ENCODE measurements at places on chromosomes 3 and 15.
A peak's percentile ranks its signal among the peaks of the same experiment; 100 is the strongest.

DNA sequence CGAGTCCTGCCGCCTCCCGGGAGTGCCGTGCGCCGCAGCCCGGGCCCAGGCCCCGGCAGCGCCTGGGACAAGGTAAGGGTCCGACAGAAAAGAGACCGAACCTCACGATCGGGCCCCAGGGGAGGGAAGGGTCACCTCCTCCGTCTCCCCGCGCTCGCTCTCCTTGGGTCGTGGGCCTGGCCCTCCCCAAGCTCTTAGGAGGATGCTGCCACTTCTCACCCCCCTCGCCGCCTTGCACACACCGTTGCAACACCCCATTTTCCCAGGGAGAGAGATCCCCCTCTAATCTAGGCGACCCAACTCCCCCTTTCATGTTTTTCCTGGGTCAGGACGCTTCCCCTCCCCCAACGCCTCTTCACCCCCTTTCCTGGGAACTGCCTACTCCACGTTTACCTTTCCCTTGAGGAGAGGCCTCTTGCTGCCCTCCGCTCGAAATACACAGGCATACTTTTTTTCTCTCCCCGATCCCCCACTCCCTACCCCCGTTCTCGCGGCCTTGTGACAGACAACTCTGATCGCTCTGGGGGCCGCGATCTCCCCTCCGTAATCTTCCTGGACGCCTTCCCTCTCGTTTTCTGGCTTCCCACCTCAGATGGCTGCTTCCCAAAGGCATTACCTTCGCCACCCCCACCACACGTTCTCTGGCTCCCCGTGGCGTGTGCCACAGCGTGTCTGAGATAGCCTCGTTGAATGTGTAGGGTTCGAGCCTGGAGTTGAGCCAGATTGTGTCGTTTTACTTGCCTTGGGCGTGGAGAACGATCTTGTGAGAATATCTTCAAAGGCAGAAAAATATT, 688 bp downstream of the SETD5 start:
- no peak for DNase-seq

GRCh38 chr3:118505784-118506183, 528.9 kb downstream of the IGSF11 start:
- DNase-seq, result peak; percentile 8

- DNase-seq, result no peak
Observed at GRCh38 chr15:92889390-92890107, 10.6 kb upstream of the CHD2 start.

- DNase-seq, result peak; percentile 71
Observed at GRCh38 chr3:99929745-99930139, 112.1 kb downstream of the CMSS1 start.

DNA sequence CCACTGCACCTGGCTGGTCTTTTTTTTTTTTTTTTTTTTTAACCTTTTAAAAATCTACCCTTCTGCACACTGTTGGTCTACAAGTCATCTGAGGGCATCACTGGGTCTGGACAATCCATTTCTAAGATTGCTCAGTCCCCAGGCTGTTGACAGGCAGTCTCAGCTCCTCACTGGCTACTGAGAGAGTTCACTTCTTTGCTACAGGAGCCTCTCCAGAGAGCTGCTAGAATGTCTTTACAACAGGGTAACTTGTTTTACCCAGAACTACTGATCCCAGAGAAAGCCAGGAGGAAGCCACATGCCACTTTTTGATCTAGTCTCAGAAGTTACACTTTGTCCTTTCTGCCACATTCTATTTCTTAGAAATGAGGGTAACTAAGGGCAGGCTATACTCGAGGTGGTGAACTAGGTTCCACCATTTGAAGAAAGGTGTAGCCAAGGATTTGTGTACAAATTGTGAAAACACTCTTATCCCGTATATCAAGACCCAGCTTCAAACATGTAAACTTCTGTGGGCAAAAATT, 5.7 kb upstream of the CCNB2 start:
- no peak for DNase-seq

- DNase-seq, result no peak
Observed at GRCh38 chr15:57949374-57949943, 116.1 kb downstream of the ALDH1A2 start.

DNA sequence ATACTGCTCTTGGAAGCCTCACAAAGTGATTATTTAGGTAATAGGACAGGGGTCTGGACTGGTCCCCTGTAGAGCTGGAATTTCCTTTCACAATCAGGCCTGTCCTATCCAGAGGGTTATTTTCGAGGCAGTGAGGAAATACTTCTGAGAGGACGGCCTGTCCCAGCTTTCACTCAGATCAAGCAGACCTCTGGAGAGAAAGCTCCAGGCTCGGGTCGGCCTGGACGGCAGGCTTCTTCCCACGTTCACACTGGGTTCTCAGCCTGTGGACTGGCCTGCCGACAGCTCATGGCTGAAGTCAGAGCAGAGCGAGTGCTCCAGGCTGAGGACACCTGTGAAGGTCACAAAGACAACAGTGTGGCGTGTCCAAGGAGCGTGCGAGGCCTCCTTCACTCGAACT, 405.3 kb downstream of the VPS13C start:
- DNase-seq, result no peak

- peak; percentile 69 for DNase-seq
Observed at GRCh38 chr15:51621936-51622603, 501 bp downstream of the DMXL2 start.

GRCh38 chr3:192055946-192056345, 595.0 kb downstream of the PYDC2 start:
- DNase-seq, result no peak

GRCh38 chr15:51046016-51046415, 48.7 kb downstream of the TNFAIP8L3 start:
- DNase-seq, result no peak

DNA sequence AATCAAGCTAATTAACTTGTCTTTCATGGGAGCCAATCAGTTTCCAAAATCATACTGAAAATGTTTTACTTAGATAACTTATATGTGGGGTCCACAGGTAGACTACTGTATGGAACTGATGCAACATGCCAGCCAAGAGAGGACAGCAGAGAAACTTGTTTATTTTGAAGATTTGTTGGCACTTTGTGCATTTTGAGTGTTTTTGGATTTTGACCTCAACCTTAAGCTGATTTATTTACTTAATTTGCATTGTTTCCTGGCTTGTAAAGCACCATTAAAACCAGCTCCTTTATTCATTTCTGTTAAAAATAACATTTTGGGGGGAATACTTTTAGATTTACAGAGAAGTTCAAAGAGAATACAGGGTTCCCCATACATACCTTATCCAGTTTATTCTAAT, 166.6 kb downstream of the MCTP2 start:
- DNase-seq, result no peak

DNA sequence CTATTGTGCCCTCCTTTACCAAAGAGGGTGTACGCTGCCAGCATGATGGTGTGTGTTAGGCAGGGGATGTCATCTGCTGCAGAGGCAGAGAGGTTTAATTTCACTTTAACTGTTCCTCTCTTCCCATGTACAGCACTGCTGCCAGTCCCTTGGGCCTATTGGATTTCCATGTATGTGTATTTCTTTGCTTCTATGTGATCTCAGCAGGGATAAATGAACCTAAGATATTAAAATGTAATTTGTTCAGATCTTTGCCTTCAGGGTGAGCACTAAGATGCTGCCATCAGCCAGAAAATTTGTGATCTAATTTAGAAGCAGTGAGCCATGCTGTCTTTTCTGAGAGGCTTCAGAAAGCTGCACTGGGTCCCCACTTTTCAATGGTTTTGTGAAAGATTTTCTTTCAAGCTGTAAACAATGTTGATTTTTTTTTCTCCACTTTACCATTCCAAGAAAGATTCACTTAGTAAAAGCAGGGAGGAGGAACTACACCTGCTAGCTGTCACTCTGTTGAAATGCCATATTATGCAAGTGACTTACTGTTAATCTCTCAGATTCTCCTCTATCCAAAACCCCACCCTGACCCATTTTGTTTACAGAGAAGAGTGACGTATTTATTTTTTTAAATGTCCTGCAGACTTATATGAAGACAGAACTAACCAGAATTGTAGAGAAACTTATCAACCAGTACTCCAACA, 261.9 kb downstream of the TBL1XR1 start:
- no peak for DNase-seq

DNA sequence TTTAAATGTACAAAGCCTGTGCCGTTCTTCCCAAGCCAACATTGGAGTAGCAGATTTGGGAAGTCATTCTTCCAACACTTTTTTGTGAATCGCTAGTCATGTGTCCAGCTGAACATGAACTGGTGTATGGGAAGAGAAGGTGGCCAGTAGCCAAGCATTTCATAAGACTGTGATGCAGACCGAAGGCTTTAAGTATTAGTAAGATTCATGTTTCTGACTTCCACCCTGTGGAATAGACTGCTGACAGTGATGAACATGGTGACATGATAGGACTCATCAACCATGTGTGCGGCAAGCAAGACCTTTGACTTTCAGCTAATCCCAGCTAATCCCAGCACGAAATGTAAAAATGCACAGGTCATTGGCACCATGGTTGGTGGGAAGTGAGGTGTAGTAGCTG, 48.3 kb upstream of the THSD4 start:
- DNase-seq, result no peak

- DNase-seq, result no peak
Observed at GRCh38 chr15:47186075-47186474, 531.2 kb upstream of the SEMA6D start.

DNA sequence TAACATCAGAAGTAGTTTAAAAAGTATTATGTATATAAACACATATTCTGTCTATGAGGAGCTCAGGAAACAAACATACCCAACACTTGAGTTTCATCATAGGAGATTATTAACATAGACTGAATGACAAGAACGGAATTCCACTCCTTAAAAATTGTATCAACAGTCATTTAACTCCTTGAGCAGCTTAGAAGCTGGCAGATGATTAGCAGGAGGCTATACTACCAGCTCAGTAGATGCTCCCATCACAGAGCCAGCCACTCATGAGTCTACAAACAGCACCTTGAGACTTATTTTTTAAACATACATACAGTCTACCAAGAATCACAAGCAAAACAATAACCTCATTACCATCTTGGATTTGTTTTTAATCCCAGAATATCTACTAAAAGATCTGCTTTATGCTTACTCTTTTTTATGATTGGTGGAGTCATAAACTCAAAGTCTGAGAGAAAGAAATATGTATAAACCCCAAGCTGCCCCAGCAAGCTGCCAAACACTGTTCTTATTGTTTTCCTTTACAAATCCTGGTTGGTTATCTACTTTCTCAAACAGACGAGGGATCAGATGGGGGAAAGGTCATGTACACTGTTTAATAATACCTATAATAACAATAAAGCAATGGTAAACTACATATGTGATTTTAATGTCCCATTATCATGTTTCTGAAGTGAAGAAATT, 59.5 kb downstream of the CBLB start:
- DNase-seq, result no peak

DNA sequence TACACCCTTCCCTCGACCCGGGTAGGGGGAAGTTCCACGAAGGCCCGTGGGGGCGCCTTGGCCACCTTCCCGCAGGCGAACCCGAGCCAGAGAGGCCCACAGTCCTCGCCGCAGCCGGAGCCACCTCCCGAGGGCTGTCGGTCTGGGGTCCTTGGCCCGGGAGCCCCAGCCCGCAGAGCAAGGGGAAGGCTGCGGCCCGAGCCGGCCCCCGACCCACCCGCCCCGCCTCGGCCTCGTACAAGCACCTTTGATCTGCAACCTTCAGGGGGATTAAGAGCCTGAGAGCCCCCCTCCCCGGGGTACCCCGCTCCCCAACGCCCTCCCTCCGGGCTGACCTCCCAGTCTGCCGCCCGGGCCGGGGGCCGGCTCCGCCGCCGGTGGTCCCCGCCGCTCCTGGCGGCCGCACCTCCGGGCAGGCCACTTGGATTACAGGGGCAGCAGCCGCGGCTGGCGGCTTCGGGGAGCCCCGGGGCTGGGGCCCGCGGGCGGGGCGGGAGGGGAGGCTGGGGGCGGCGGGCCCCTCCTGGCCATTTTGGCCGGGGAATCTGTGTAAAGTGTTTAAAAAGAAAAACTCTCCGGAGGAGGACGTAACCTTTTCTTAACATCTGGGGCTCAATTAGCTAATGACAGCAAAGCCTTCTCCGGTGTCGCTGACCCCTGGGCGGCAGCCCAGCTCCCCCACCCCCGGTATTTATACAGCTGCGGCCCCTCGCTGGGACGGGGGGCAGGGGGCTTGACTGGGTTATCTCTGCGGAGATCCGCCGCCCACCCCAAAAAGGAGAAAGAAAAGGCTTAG, 40.2 kb downstream of the EPHB3 start:
- no peak for DNase-seq

DNA sequence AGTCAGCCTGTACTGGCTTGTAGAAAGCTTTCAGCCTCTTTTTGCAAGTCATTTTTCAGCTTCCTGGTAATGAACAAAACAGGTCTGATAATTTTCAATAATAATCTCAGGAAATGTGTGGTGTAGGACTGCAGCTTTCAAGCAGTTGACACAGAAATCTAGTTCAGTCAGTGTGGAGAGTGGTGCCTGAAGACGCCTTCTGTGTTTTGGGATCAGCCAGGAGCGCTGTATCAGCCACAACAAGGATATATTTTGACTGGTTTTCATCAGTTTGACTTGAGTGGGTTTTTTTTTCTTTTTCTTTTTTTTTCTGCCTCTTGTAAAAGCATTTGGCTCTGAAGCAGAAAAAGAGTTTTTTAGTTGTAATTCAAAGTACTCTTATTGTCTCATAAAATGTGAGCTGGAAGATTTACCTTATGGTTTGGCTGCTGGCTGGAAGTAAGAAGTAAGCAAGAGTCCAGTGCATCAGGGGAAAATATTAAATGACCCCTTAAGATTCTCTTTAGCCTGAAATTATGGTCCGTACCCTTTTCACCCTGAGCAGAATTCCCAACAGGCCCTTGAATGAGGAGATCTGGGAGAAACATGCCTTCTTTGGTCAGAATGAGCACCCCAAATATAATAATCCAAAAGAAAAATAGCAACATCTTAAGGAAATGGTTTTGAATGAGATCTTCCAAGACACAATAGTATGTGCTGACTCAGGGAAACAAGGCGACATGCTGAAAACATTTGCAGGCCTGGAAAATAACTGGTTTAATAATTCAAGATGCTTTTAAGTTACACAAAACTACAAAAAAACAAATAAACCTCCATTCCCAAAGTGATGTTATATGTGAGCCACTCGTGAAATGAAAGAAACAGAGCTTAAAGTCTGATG, 332.7 kb upstream of the ADAMTS9 start:
- no peak for DNase-seq

DNA sequence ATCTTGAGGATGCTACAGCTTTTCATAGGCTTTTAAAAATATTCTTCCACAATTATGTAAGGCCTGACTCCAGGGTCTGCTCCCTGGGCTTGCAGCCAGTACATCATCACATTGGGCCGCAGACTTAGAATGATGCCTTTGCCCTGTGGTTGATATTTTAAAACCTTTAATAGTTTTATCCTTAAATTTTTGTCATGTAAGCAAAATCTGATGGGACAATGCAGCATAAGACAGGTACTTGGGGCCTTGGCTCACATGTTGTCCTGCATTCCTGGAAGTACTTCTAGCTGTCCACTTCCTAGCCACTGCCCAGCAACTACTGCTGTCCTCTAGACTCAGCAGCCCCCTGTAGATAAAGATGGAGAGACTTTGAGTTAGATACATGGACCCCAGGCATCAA, 197.3 kb upstream of the SLITRK3 start:
- no peak for DNase-seq

Measured in RWPE1 (cell line).